NCI-H69 (cell line): ENCODE measurements at places on chromosomes 5 and 9.

DNA sequence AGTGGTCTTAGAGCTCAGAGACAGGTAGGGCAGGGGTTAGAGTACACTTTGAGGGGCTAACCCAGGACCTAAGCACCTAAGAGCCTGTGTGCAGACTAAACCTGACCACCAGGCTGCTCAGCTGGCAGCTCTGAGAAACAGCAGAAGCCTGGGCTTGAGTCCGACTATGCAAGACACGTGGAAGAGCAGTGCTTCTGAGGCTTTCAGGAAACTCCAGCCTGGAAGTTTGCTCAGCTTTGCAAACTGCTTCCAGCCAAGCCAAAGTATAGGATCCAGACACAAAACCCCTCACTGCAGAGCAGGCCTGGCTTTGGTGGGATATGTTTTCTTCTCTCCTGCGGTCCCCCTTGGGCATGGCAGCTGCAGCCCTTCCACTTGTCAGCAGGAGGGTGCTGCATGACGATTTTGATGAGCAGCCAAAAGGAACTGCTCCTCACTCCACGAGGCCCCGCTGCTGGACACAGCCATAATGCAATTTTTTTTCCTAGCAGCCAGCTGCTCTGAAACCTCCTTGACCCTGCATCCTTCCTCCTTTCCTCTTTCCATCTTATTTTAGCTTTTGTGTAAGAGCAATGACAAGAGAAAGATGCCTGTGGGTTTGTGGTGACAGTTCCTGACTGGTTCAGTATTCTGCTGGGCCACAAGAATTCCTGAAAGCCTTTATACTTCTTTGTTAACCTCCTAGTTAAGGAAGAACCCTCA, 123.1 kb downstream of the LIFR start:
- DNase-seq = peak; percentile 27

DNA sequence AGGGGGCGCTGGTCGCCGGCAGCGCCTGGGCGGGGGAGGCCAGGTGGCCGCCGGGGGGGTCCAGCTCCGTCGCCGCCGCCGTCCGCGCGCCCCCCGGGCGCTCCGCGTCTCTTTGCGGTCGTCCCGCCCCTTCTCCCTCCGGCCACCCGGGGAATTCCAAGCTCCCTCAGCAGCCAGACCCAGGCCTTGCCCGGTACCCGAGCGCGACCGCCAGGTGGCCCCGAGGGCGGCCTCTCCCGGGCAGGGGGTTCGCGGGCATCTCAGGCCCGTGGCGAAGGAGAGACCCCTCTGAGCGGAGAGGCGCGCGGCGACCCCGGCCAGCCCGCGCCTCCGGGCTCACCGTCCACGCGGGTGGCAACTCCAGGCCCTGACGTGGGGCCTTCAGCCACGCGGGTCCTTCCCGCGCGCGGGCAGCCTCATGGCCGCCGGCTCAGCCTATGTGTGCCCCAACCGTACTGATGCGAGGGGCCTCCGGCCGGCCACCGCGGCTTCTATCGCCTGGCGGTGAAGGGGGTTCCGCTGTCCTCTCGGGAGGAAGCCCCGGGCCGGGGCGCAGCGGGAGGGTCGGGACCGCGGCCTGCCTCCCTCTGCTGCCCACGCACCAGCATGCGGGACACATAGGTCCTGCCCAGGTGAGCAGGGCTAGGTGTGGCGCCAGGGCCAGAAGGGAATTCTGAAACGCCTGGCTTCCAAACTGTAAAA, 529 bp upstream of the NRARP start:
- no peak for DNase-seq

- DNase-seq = peak; percentile 90
These were observed 53.5 kb downstream of the RNF38 start for GRCh38 chr9:36346569-36346968.

DNA sequence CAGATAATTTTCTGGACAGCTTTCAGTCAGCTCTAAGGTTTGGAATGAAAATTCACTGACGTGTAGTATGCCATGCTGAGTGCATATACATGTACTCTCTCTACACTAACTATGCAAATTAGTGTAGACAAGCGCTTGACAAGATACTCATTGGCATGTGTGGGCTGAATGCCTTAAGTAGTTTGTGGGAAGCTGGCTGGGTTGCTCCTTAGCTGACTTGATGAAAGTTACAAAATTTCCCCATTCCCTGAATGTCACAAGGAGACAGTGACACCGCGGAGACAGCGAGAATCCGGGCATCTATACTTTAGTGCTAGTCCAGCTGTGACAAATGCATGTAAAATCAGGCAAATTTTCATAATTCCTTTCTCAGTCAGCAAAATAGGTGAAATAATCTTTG, 51.6 kb upstream of the C5orf46 start:
- DNase-seq = no peak

- no peak for DNase-seq
These were observed 36.3 kb downstream of the RUSC2 start for GRCh38 chr9:35526087-35526801.

- peak; percentile 92 for DNase-seq
These were observed 29.2 kb upstream of the ARHGEF28 start for GRCh38 chr5:73596705-73597328.

GRCh38 chr5:1642621-1643061, 118.9 kb upstream of the LPCAT1 start:
- no peak for DNase-seq

DNA sequence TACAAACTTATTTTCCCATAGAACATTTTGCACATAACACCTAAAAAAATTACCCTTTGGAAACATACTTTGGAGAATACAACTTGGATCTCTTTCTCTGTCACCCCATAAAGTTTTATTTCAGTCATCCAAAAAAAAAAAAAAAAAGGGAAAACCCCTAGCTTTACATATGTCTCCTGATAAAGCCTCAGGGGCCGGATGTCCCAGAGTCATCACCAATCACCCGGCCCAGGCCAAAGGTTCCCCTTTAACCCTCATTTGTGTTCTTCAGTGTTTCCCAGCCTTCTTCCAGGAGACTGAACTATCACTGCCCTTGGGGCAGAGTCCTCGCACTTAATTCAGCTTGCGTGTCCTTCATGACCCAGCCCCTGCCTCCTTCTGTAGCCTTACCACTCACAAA, 28.8 kb downstream of the ANXA6 start:
- DNase-seq = no peak

DNA sequence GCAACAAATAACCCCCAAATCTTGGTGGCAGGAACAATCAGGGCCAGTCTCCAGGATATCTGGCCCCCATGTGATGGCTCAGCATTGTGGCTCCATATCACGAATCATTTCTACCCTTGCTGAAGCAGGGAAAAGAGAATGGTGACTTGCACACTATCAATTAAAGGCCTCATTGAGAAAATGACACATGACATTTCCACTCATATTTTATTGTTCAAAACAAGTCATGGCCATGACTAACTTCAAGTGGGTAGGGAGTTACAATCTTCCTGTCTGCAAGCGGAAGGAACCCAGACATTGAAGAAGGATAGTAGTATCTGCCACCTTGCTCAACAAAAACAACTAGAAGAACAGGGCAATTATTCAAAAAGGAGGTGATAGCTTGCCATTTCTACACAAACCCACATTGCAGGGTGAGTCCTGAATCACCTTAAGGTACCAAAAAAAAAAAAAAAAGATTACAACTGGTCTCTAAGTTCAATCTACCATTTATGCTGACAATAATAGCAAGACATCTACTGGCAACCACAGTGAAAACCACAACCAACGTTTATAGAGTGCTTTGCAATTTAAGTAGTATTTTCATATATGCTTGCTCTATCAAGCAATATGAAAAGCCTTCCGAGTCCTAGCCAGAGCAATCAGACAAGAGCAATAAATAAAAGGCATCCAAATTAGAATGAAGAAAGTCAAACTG, 186.7 kb upstream of the DAPK1 start:
- DNase-seq = no peak

DNA sequence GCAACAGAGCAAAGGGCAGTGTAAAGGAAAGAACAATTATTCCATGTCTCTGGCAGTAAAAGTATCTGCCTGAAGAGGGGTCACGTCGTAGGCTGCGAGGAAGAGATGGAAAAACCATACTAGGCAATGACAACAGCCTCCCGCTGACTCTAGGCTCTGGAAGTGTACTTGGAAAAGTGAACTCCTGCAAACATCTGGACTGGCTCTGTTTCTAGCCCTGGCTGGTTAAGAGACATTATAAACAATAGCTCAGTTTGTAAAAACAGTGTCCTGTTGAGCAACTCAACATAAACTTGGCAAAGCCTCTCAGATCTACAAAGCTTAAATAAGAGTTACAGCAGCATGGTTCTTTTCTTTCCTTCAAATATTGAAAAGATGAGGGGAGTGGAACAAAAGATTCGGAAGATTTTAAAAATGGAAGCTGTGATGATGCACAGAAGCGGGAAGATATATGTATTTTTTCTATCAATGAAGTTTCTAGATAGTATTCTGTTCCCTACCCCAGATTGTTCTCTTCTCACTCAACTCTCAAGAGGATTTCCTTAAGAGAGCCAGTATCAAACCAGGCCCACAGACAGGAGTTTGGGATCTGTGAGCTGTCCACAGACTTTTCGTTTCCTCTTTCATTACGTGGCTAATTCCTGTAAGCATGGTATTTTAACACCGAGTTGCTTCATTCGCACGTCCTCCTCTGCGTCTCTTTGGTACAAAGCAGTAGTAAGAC, 79.4 kb downstream of the SPTLC1 start:
- no peak for DNase-seq

DNA sequence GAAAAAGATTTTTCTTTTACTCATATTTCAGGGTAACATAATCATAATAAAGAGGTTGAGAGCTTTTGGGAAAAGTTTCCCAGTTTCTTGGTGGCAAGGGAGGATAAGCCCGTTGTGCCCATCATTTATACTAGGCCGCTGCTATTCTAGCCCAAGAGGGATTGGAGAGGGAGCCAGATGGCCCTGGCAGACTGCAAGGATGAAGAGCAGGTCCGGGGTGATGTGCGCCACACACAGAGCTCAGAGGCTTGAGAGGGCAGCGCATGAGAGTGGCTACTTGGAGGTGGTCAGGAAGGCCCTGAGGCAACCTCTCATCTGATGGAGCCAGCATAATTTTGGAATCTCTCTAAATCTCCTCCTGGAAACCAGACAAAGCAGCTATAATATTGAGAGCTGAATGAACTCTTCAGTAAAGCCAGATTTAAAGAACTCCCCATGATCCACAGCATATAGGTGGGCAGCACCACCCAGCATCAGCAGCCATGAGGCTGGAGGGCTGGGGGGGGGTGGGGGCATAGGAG, 110.1 kb downstream of the MED27 start:
- DNase-seq = peak; percentile 40
